ENCODE measurements at places on chromosomes 16 and 17. TPM values are rescaled to one million over a fixed set of nuclear protein-coding genes. Genes with fewer than 3 reads are reported as not detected.

Gene TBC1D3L
- 19.9 TPM for total RNA-seq

Gene P2RX1
- 0.67 TPM for total RNA-seq

Gene NECAB2
- total RNA-seq, result not detected

- DNase-seq, result no peak
These were observed 561.6 kb upstream of the PSMD7 start for GRCh38 chr16:73735018-73735417.

DNA sequence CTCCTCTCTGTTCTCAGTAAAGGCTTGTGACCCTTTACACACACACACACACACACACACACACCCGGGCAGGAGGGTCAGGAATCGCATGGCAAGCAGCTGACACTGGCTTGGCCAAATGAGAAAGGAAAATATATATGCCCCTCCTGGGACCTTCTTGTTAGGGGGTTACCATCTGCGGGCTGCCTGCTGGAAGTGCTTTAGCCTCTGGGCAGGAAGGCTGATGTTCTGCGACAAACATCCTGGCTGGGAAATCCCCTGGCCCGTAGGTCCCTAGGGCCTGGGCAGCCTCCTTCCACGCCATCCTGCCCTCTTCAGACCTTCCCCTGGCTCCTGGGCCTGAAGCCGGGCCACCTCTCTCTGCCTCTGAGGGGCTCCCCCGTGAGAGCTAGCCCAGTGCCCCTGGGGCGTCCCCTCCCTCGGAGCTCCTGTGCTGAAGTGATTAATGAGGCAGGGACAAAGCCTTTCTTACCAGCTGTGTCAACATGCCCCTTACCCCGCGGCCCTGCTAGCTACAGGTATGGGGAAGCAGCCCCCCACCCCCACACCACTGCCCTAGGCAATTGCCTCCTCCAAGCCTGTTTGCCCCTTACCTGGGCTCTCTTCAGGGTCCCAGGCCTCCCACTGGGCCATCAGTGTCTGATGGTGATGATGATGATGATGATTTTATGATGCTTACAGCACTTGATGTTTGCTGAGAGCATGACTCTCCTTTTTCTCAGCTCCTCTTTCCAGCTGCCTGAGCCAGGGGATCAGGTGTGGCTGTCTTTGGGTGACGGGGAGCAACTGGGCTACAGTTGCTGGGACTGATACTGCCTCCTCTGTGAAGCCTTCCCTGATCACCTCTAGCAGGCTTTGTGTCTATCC is 32.8 kb upstream of the ETV4 start:
- DNase-seq, result no peak

DNA sequence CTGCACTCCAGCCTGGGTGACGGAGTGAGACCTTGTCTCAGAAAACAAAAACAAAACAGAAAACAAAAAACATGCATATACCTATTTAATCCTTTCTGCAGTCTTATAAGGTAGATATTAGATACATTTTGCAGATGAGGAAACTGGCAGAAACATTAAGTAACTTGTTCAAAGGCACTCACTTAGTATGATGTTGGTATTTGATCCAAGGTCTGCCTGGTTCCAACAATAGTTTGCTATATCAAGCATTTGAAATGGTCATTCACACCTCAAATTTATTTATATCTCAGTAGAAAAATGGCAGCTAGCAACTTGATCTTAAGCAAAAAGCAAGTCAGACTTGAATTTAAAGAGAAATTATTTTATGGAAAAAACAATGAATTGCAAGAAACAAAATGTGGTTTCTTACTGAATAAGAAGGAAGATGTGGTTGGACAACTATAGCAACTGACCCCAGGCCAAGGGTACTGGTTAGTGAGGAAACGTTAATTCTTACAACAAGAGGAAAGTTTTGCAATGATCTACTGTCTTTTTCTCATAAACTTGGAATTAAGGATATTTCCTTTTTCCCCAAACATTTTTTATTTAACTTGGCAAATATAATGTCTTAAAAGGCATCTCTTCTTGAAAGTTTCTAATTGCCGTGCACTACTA is 19.7 kb downstream of the DHRS7B start:
- no peak for DNase-seq

- DNase-seq, result no peak
These were observed 5.5 kb downstream of the DHODH start for GRCh38 chr16:72013888-72014581.

GRCh38 chr17:61799812-61800484 is 63.4 kb downstream of the BRIP1 start:
- no peak for DNase-seq

Data from lower leg skin (tissue), 4 donors.